ENCODE measurements at places on chromosomes 5 and 9.

DNA sequence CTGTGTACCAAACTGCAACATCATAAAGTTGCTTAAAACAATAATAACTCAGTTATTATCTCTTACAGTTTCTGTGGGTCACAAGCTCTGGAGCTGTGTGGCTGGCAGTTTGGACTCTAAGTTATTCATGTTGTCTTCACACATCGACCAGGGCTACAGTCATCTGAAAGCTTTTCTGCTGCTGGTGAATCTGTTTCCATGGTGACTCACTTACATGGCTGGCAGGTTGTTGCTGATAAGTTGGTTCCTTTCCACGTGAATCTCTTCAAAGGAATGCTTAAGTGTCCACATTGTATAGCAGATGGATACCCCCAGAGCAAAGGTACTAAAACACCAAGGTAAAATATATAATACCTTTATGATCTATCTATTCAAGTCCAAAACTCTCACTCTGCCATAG lies 44.8 kb upstream of the CYLC2 start:
- DNase-seq: no peak

DNA sequence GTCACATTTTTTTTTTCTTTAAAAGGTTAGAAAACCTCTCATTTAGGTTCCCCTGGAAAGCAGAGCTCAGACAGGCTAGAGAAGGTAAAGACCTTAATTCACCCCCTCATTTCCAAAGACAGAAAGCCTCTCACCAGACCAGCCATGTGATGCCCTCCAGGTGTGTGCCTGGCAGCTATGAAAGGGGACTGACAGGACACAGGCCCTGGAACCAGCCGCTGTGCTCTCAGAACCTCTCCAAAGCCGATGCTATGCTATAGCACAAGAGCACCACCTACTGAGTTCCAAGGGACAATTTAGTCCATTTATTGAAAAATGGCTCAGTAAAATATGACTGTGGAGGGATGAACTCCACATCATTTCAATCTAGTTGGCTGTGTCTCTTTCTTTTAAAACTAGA lies 48.8 kb downstream of the FANCC start:
- DNase-seq: peak; percentile 28

GRCh38 chr5:102583276-102584124 lies 84.7 kb upstream of the SLCO6A1 start:
- no peak for DNase-seq

DNA sequence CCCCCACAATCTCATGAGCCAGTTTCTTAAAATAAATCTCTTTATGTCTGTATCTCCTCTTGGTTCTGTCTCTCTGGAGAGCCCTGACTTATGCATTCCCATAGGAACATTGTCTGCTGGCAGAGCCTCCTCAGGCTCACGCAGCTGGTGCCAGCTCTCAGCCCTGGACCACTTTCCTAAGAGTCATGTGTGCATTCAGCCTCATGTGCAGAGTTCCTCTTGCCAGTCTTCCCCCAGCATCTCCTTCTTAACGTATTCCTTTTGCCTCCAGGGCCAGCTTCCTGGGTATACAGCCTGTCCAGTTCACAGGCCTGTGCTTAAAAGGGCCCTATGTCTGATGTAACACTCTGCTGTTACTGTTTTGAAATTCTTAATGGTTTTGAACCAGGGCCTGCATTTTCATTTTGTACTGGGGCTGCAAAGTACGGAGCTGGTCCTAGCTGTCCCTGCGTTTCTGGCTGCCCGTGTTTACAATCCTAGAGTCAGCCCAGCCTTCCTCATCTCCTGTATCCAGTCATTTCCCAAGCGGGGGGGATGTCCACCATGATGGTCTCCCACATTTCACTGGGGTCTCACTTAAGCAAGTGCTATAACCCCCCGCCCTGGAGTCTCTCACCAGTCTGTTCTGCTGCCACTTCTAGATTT lies 18.1 kb downstream of the ANKRD33B start:
- no peak for DNase-seq

DNA sequence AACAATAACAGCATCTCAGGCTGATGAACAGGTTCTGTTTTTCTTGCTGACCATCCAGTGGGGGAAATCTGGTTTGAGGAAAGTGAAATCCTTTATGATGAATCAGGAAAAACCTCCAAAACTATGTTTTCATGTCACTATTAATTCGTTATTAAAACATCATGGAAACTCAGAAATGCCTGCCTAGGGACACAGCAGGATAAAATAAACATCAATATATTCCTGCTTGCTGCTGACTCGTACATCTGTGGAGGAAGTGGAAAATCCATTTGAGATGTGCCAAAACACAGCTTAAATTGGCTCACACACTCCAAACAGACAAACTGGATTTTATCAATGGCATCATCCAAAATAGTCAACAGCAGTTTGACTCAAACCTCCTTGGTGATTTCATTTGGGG lies 53.0 kb downstream of the TEK start:
- DNase-seq: no peak

- DNase-seq: no peak
Observed at GRCh38 chr5:74161170-74161569, 479.4 kb downstream of the ENC1 start.

DNA sequence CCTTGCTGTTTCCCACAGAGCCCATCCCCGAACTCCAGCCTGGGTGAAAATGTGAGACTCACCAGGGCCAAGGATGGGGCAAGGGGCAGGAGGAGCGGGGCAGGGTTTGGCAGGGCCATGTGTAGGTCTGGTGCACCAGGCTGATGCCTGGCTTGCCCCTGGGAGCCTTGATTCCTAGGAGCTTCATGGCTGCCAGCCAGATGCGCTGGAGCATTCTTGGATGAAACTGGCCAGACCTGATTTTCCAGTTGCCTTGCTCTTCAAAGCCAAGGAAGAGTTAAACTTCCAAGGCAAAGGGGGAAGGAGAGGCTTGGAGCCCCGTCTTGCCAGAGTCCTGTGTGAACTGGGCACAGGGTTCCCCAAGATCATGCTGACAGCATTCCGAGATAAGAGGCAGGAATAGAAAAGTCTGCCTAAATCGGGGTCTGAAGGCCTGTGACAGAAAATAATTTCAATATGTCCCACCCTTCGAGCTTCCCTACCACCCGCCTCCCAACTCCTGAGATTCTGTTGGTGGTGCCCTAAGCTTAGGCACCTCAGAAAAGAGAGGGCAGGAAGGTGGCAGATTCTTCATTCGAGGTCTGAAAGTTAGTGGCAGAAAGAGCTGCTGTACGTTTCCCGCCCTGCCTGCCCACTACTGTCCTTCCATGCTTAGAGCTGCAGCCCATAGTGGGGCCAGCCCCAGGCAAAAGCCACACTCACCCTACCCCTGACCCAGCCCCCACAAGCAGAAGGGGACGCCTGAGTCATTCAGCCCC lies 20.4 kb downstream of the FAT2 start:
- DNase-seq: no peak

DNA sequence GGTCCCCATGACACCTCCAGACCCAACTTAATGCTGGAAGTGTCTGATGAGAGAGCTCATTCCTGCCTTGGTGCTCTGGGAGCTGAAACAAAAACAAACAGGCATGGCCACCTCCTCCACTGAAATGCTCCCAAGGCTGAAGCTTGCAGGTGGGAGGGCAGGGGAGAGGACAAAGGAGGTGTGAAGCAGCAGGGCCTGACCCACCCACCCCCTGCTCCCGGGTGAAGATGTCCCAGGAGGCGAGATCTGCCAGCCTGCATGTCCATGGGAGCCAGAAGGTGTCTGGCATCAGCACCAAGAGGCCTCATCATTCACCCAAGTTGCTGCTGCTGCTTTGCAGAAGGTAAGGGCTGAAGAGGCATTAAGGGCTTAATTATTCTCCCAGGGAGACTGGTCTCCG lies 4.2 kb upstream of the CCIN start:
- DNase-seq: no peak

DNA sequence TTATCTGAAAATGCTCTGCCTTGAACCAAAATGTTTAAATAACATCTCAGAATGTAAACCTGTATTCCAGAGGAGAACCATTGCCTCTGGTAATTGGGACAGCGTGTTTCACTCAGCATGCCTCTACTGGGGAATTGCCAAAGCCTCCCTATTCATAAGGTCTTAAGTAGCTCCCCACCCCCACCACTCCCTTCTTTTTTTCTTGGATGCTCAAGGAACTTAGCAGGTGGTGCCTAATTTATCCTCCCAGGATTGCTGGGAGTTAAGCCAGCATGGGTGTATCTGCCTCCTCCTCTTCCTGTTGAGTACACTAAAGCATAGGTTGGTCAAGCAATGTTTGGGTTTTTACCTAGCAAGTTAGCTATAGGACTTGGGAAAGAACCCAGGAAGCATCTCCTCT lies 220.2 kb downstream of the DMAC1 start:
- DNase-seq: no peak

- DNase-seq: no peak
Observed at GRCh38 chr5:112412346-112412745, 6.7 kb downstream of the EPB41L4A start.

DNA sequence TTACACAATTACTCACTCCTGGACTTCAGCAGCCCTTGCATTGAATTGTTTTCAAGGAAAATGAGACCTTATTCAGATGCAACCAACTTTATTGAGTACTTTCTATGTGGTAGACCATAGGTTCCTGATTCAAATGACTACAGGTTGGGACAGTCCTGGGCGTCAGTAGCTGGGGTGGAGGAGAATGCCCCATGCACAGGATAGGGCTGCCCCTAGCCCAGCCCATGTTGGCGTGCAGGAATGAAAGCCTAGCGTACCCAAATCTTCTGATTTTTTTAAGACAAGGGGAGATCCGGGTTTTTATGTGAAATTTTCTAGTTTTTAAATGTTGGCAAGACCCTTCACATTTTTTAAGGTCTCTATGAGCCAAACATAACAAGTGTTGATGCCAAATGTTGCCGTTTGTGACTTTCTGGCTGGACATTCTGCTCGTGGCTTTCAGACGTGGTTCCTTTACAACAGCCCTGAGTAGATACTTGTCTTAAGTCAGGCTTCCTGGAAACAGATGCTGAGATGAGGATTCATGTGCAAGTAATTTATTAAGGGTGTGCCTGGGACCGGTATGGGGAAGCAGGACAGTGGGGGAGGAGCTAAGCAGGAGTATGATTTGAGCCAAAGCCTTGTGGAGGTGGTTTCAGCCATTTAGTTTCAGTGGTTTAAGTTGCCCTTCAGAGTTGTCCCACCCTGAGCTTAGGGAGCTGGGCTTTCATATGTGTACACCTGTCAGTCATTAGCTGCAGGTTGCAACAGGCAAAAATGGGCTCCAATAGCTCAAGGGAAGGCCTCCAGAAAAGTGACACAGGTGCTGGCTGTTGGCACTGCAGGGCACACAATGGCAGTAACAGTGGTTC lies 154.1 kb downstream of the NTRK2 start:
- DNase-seq: no peak

GRCh38 chr5:103582364-103582763 lies 19.8 kb upstream of the NUDT12 start:
- DNase-seq: no peak

DNA sequence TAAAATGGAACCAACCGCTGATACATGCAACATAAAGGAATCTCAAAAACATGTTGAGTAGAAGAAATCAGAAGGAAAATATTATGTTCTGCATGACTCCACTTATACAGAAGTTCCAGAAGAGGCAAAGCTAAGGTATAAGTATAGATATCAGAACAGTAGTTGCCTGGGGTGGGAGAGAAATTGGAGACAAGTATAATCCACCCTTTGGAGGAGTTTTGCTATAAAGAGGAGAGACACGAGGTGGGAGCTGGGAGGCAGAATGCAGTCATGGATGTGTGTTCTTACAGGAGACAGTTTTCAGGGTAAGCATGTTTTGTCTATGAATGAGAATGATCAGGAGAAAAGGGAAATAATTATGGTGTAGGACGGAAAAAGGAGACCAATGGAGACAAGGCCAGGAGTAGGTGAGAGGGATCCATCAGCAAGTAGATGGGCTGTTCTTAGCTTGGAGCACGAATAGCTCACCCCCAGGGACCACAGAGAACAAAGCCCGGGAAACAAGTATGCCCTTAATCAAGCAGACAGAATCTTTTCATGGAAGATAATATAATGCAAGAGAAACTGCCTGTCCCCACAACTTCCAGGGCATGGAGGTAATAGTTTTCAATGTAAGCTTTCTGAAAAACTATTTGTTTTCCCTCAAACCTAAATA lies 72.2 kb downstream of the MED27 start:
- DNase-seq: no peak

- DNase-seq: no peak
Observed at GRCh38 chr9:136756134-136756438, 2.0 kb downstream of the LCN8 start.

GRCh38 chr9:119095072-119095471 lies 274.2 kb downstream of the BRINP1 start:
- DNase-seq: no peak

GRCh38 chr5:179378116-179378440 lies 32.8 kb upstream of the ADAMTS2 start:
- DNase-seq: peak; percentile 22

DNA sequence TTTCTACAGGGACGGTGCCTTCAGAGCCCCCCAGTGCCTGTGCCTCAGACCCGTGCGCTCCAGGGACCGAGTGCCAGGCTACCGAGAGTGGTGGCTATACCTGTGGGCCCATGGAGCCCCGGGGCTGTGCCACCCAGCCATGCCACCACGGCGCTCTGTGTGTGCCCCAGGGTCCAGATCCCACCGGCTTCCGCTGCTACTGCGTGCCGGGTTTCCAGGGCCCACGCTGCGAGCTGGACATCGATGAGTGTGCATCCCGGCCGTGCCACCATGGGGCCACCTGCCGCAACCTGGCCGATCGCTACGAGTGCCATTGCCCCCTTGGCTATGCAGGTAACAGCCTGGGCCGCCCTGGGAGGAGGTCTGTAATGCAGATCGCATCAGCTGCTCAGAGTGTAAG lies 6.9 kb downstream of the CRB2 start:
- DNase-seq: no peak

DNA sequence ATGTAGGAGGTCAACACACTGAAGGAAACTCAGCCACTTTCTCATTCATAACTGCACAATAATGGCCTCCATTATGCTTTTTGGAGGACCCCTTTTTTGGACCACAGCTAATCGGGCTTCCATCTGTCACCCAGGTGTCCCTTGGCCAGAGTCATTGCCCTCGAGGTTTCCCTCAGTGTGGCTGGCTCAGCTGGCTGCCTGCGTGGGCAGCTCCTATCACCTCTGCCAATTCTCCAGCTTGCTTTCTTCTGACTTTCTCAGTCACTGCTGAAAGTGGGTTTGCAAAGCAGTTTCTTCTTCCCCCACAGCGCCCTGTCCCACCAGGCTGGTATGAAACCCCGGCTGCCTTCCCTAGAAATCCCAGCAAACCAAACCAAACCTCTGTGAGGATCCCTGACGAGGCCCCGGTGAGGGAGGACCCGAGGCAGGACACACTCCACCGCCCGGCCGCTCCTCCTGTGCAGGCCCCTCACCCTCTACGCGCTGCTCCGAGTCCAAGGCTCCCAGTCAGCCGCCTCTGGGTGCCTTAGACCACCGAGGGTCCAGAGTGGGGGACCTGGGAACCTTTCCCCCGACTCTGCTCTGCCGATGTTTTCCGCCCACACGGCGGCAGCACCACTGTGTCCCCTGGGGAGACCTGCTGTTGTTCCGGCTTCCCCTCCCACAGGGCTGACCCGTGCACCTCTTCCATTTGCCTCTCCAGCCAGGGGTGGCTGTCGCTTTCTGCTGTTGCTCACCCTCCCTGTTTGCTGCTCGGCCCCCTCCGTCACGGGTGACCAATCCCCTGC lies 109.5 kb downstream of the TENT4A start:
- DNase-seq: no peak
